Cortex of kidney (tissue), 1 donor: ENCODE measurements at places on chromosomes 13 and 19.

DNA sequence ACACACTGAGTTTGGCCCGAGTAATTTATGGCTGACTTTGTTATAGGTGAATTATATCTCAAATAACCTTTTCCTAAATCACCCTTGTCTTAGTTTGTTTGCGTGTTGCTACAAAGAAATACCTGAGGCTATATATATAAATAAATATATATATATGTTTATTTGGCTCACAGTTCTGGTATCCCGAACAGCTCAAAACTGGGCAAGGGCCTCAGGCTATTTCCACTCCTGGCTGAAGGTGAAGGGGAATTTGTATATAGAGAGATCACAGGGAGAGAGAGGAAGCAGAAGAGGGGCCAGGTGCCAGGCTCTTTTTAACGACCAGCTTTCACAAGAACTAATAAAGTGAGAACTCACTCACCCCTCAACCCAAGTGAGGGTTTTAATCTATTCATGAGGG, 159.9 kb upstream of the STARD13 start:
- no peak for DNase-seq

DNA sequence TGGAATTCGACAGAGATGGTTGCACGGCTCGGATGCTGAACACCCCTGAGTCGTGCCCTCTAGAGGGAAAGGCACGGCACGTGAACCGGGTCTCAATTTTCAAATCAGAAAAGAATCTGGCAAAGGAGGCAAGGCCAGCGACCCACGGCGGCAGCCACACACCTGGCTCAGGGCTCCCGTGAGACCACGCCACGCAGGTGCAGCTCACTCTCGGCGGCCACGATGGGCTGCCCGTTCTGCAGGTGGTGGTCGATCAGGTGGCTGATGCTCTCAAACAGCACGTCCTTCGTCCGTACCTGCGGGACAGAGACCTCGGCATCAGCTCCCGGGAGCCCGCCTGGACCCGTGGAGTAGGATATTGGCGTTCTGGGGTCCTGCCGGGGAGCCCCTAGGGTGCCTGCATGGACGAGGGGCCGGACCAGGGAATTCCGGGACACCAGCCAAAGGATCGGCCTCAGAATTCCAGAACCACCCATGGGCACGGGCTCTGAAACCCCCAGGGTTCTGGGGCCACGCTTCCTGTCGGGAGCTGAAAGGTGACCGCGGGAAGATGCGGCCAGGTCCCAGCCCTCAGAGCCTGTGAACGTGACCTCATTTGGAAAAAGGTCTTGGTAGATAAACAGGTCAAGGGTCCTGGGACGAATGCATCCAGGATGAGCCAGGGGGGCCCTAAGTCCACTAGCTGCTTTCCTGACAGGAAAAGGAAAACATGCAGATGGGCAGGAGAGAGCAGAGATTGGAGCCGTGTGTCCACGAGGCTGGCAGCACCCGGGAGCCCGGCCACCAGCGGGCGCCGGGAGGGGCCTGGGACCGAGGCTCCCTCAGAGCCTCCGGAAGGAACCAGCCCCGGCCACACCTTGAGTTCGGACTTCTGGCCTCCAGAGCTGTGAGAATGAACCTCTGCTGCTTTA, 10.1 kb upstream of the C2CD4C start:
- DNase-seq: no peak

DNA sequence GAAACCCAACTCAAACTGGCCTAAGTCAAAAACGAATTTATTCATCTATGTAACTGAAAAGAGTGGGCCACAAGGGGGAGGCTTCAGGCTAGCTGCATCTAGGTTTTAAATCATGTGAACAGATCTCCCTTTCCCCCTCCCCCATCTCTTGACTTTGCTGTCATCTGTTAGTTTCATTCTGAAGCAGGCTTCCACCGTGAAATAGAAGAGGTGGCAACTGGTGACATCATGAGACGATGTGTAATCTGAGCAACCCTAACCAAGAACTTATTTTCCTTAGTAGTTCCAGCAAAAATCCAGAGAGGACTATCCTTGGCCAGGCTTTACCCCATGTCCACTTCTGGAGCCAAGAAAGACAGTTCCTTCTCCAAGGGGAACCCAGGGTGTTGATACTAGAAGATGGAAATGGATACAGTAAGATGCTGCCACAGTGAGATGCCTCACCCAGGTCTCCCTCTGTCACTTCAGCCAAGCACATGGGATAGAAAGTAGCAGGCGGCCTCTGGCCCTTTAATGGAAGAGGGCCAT, 9.4 kb downstream of the SAMD4B start:
- DNase-seq: no peak

- no peak for DNase-seq
These were observed 5.4 kb upstream of the CBY2 start for GRCh38 chr13:45696610-45697226.

- DNase-seq: no peak
These were observed 547.7 kb upstream of the SLITRK1 start for GRCh38 chr13:84430015-84430414.

GRCh38 chr19:27794494-27795042, 1418.4 kb downstream of the UQCRFS1 start:
- DNase-seq: no peak

DNA sequence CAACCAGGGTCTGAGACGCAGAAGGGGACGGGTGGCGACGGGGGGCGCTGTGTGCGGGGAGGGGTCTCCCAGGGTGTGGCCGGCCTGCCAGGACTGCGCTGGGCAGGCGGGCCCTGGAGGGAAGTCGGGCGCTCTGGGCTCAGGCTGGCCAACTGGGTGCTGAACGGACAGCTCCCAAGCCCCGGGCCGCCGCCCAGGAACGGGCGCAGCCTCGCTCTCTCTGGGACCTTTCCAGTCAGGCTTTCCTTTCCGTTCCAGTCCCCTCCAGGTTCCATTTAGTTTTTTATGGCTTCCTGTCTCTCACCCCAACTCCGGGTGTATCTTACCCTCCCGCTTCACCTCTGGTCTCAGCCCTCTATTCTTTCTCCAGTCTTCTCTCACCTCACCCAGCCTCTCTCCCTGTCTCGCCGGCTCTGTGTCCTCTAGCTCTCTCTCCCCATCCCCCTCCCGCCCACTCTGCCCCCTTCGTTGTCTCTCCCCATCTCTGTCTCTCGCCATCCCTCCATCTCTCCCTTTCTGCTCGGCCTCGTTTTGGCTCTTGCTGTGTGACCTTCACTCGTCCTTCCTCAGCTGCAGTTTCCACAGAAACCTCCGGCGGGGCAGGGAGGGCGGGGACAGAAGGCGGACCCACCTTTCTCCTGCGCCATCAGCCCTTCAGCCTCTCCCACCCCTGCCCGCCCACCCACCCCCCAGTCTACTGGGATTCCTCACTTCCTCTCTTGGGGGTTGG, 3.3 kb upstream of the ATP1A3 start:
- no peak for DNase-seq

DNA sequence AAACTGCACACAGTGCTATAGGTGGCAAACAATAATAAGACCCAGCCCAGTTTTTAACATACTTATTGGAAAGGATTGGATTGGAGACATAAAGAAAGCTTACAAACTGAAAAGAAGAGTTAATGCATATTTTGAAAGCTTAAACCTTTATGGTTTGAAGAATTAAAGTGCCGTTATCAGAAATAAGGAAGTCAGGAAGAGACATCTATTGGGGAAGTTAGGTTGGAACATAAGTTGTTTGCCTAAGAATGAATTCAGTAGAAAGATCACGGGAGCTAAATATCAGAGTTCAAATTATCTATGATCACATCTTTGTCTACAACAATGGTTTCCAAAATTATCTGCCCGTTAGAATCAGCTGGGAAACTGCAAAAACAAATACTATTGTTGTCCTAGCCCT, 767.9 kb downstream of the PCDH9 start:
- no peak for DNase-seq

DNA sequence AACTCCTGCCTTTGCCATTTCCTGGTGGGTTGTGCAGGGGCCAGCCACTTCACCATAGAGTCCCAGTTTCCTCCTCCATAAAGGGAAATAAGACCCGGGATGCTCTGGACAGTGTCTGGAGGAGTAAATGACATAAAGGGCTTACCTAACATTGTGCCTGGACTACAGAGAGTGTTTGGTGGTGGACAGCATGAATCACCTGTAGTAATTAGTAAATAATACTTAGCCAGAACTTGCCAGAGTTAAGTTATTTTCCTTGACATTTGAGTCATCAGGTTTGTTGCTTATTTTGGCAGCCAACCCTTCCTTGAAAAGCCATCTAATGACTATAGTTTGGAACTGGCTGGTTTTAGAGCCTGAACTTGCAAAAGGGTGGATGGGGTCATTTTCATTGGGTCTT, 159.2 kb downstream of the SLC7A1 start:
- DNase-seq: no peak

- DNase-seq: no peak
These were observed 200.2 kb downstream of the COL4A1 start for GRCh38 chr13:110106726-110107125.

DNA sequence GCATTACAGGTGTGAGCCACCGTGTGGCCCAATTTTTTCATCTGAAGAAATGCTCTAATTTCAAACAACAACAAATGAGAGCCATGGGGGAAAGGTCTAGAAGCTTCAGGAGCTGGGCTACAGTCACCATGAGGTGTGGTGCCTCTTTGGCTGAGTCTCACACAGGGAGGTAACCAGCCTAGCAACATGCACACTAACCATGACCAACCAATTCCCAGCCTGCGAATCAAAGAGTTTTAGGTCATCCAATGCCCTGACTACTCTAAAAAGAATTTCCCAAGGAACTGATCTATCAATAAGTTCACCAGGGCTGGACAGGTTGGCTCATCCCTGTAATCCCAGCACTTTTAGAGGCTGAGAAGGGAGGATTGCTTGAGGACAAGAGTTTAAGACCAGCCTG, 29.9 kb downstream of the PBX4 start:
- DNase-seq: no peak

- no peak for DNase-seq
These were observed 16.9 kb upstream of the TFDP1 start for GRCh38 chr13:113567681-113568080.

DNA sequence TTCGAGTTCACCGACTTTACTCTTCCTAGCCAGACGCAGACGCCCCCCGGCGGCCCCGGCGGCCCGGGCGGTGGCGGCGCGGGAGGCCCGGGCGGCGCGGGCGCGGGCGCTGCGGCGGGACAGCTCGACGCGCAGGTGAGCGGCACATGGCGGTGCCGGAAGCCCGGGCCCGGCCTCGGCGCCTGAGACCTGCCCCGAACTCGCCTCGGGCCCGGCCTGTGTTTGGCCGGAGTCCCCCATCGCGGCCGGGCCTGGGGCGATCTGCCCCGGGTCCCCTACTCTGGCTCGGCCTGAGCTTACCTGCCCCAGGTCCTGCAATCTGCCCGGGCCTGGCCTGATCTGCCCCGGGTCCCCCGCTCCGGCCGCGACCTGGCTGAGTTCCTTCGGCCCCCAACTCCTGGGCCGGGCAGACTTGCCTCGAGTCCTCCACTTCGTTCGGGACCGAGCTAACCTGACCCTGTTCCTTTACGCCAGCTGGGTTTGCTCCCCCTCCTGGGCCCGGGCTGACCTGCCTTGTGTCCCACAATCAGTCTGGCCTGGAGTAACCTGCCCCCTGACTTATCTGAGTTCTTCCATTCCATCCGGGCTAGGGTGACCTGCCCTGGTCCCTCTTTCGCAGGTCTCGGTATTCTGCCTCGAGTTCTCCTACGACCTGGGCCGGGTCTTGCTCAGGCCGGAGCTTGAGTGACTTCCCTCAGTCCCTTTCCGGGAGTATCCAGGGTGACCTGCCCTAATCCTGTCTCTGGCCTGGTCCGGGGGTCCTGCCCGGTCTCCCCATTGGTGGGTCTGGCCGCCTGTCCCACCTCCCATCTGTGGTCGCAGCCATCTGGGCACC, 764 bp downstream of the UPF1 start:
- no peak for DNase-seq

DNA sequence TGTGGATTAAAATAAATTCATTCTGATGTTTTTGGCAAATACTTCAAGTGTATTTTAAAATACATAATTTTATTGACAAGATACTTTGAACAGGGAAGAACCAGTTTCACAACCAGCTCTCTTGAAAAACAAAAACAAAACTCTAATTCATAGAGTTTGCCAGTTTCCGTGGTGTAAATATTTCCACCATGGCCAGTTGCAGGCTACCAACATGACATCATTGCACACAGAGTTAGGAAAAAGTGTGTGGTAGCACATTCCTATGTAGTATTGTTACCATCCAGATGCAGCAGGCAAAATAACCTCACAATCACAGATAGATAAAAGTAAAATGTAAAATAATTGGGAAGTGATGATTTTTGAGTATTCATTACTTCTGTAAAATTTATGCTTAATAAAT, 7.7 kb upstream of the RNF113B start:
- no peak for DNase-seq

DNA sequence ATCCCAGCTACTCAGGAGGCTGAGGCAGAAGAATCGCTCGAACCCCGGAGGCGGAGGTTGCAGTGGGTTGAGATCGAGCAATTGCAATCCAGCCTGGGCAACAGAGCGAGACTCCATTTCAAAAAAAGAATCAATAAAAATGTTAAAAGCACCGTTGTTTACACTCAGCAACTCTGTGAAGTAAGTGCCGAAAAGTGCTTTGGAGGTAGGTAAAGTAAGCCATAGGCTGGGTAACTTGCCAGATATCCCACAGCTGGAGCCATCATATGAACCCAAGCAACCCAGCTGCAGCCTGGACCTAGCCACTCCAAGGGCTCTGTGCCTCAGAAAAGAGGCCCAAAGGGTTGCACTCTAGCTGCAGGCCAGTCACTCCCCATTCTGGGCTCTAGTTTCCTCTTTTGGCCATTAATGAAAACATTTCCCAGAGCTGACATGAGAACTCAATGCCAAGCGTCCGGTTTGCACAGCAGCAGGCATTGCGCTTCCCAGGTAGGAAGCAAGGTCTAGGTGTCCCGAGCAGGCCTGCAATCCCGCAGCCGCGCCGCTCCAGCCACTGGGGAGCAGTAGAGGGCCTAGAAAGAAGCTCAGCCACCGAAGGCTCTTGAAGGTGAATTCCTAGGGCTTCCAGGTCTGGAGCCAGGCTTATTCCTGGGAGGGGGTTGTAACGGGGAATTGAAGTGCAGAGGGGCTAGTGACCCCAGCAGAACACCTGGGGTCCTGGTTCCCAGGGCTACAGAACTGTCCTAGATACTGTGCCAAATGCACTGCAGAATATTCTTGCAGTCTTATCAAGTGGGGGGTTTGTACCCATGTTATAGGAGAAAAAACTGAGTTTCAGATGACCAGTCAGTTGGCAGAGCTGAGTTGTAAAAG, 4.1 kb upstream of the CD79A start:
- DNase-seq: no peak

GRCh38 chr13:102510072-102510471, 86.7 kb upstream of the TPP2 start:
- no peak for DNase-seq

GRCh38 chr13:31909864-31910551, 121.6 kb upstream of the FRY start:
- no peak for DNase-seq

DNA sequence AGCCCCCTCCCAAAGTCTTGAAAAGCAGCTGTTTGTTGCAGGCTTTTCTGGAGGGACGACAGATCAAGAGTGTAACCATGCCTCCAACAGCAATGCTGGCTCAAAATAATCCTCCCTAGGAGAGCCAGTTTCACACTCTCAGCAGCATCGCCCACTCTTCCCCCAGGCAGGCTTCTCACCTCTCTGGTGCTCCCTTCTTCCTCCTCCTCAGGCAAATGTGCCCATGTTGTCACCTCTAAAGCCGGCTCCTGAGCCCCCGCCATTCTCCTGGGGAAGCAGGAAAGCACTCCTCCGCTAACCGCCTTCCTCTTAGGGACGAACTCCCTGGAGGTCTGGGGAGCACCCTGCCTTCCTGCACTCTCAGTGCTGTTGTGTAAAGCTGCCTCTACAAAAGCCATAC, 98.9 kb upstream of the SGCG start:
- DNase-seq: no peak
